ENCODE measurements at places on chromosomes 3 and 15. TPM values are rescaled to one million over a fixed set of nuclear protein-coding genes. Genes with fewer than 3 reads are reported as not detected.

GRCh38 chr15:45099549-45100165 lies 14.3 kb downstream of the DUOX2 start:
- H3K4me1 ChIP-seq, result no peaks in the 10 kb centered on the region
- no peak overlapping the region for H3K27ac ChIP-seq
- H3K4me3 ChIP-seq, result no peak overlapping the region

Gene CNTN6
- total RNA-seq, result 9.2 TPM

Gene FAM3D
- 4.0 TPM for total RNA-seq

GRCh38 chr3:132881756-132882409 lies 156.3 kb upstream of the TMEM108 start:
- no peak for DNase-seq
- no peak overlapping the region for H3K4me3 ChIP-seq
- no peak overlapping the region for H3K27ac ChIP-seq
- H3K4me1 ChIP-seq, result no peaks in the 10 kb centered on the region
- no peaks in the 10 kb centered on the region for H3K36me3 ChIP-seq
- H3K27me3 ChIP-seq, result no peaks in the 10 kb centered on the region

Gene TOP2B
- 83.4 TPM for total RNA-seq

- H3K4me3 ChIP-seq, result no peak overlapping the region
- H3K27ac ChIP-seq, result no peak overlapping the region
- no peaks in the 10 kb centered on the region for H3K36me3 ChIP-seq
- no peaks in the 10 kb centered on the region for H3K4me1 ChIP-seq
These were observed 89.9 kb downstream of the IL12A start for GRCh38 chr3:160078533-160078932.

Gene NRROS
- total RNA-seq, result 19.5 TPM

- no peak for DNase-seq
- H3K4me1 ChIP-seq, result peaks cover under 1% of the 10 kb centered on the region
- no peaks in the 10 kb centered on the region for H3K36me3 ChIP-seq
- H3K27me3 ChIP-seq, result no peaks in the 10 kb centered on the region
- H3K27ac ChIP-seq, result no peak overlapping the region
These were observed 455.9 kb upstream of the NR2F2 start for GRCh38 chr15:95874637-95875036.

Gene TMOD2
- 16.1 TPM for total RNA-seq

- H3K4me1 ChIP-seq, result no peaks in the 10 kb centered on the region
- H3K27me3 ChIP-seq, result peaks cover 9% of the 10 kb centered on the region
- no peak for DNase-seq
- no peak overlapping the region for H3K4me3 ChIP-seq
These were observed 193.2 kb downstream of the GOLGA6L6 start for GRCh38 chr15:20348291-20348899.

Gene KNG1
- total RNA-seq, result 0.14 TPM

DNA sequence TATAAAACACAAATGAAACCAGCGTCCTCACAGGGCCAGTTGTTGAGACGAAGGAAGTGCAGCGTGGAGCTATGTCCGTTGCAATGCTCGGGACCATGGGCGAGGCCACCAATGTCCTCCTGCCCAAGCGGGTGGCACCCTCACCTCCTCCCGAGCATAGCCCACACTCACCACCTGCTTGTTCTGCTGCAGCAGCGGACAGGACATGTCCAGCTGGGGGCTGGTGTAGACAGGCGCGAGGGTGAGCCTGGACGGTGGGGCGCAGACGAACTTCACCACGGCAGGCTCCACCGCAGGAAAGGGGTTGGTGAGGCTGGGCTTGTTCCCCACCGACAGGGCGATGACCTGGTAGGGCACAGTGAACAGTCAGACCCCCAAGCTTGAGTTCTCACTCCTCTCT lies 62.1 kb downstream of the NUP210 start:
- H3K4me3 ChIP-seq, result no peak overlapping the region
- no peaks in the 10 kb centered on the region for H3K27me3 ChIP-seq
- H3K36me3 ChIP-seq, result peaks cover 28% of the 10 kb centered on the region

GRCh38 chr15:74504836-74505235 lies 36.2 kb upstream of the ARID3B start:
- peak; percentile 9 for DNase-seq
- no peak overlapping the region for H3K27ac ChIP-seq
- no peaks in the 10 kb centered on the region for H3K36me3 ChIP-seq
- H3K4me3 ChIP-seq, result no peak overlapping the region
- H3K27me3 ChIP-seq, result no peaks in the 10 kb centered on the region
- H3K4me1 ChIP-seq, result no peaks in the 10 kb centered on the region

DNA sequence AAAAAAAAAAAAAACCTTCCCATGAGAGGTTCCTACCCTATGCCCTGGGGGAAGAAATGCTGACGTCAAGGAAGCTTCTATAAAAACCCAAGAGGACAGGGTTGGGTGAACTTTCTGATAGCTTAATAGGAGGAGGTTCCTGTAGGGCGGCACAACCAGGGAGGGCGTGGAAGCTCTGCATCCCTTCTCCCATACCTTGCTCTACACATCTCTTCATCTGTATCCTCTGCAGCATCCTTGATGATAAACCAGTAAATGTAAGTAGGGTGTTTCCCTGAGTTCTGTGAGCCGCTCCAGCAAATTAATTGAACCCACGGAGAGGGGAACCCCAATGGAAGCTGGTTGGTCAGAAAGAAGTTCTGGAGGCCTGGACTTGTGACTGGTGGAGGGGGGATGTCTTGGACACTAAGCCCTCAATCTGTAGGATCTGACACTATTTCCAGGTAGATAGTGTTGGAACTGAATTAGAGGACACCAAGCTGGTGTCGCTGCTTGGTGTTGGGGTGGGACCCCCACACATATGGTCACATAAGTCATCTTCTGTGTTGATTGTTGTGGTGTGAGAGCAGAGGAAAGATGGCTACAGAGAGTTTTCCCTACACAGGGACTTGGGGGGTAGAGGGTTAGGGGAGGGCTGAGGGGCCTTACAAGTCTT lies 91.5 kb downstream of the ST6GAL1 start:
- H3K27me3 ChIP-seq, result no peaks in the 10 kb centered on the region
- no peaks in the 10 kb centered on the region for H3K36me3 ChIP-seq
- no peak overlapping the region for H3K4me3 ChIP-seq
- DNase-seq, result no peak
- H3K4me1 ChIP-seq, result peaks cover 16% of the 10 kb centered on the region

Data from upper lobe of right lung (tissue), 1 donor.